ACHN (cell line): ENCODE measurements at places on chromosomes 12 and 14.

DNA sequence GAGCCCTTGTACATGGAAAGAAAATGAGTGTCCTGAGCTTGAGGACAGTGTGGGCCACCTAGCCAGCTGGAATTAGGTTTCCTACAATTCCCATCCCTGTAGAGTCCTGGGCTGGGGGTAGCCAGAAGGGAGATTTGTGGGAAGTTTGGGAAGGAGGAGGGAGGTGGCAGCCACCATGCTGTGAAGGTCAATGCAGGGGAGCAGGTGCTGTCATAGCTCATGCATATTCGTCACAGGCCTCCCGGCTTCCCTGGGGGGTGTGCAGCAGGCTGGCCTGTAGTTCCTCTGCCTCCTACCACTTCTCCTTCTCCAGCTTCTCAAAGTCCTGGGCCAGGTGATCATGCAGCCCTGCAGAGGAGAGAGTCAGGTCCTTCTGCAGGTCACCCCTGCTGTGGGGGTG, 121.3 kb downstream of the TBX3 start:
- no peak for DNase-seq

GRCh38 chr12:55874443-55874842, 31.7 kb upstream of the MMP19 start:
- no peak for DNase-seq

GRCh38 chr14:47917344-47917954, 242.0 kb upstream of the MDGA2 start:
- peak; percentile 54 for DNase-seq

GRCh38 chr14:55662752-55663151, 82.7 kb downstream of the KTN1 start:
- DNase-seq, result no peak

DNA sequence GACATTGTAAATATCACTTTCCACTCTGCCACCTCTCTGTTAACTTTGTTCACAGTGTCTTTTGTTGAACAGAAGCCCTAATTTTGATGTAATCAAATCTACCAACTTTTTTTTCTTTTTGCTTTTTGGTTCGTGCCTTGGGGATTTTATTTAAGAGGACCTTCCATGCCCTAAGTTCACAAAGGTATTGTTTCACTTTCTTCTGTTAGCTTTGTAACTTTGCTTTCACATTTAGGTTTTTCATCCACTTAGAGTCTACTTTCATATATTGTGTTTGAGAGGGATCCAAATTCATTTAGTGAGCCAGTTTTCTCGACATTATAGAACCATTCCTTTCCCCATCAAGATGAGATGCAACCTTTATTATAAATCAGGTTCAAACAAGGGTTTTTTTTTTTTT, 275.7 kb upstream of the CRY1 start:
- no peak for DNase-seq

- no peak for DNase-seq
Measured at GRCh38 chr12:2384533-2385351, 332.0 kb downstream of the CACNA1C start.

DNA sequence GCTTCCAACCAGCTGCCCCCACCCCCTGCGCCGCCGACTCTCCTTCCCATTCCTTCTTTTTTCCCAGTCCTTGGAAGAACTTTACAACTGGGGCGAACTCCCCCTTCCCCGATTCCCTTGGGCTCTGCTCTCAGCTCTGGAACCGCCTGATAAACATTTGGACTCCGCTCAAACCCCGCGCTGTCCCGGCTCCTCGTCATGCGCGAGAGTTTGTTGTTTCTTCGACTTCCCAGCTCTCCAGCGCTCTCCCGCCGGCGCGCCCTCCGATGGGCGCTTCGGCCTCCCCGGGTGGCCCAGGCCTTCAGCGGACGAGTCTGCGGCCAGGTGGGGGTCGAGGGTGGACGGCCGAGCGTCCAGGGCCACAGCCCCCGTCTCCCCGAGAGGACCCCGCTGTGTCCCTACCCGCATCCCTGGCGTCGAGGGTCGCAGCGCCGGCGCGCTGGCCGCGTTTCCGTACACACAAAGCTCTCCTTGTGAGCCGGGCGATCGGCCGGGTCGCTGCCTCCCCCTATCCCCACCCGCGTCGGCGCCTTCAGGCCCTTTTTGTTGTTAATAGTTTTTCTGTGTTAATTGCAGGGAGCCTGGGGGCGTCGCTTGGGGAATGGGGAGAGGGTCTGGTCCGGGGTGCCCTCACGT, 847 bp downstream of the MMP14 start:
- peak; percentile 67 for DNase-seq

- no peak for DNase-seq
Measured at GRCh38 chr14:60632777-60633176, 16.5 kb downstream of the SIX1 start.

- no peak for DNase-seq
Measured at GRCh38 chr12:25723336-25723735, 170.3 kb upstream of the LMNTD1 start.

- peak; percentile 43 for DNase-seq
Measured at GRCh38 chr12:122867691-122868461, 28.0 kb downstream of the VPS37B start.

DNA sequence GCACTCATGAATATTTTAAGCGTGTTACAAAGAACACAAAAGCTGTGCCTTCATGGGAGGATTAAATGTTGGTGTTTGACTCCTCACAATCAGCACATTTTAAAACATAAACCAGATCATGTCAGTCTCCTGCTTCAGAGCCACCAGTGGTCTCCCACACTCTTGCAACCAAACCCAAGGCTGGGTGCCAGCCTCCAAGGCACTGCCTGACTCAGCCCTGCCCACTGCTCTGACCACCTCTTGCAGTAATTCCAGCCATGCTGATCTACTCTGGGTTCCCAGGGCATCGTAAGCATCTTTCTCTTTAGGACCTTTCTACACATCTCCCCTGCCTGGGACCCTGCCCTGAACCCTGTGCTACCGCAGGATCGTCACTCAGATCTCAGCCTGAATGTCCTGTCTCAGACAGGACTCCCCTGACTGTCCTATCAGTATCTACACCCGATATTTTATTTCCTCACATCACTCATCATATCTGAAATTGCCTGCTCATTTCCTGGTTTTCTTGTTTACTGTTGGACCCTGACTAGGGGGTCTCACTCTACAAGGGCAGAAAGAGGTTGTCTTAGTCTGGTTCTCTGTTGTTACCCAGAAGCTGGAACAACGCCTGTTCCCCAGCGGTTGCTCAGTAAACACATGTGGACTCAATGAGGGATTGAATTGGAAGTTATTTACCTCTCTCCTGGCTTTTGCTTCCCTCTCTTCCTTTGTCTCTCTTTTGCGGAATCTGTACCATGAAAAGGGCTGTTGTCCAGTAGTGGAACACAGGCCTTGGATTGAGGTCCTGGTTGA, 449.8 kb downstream of the RAD51B start:
- DNase-seq, result no peak

- DNase-seq, result no peak
Measured at GRCh38 chr12:61629702-61630101, 630.5 kb upstream of the USP15 start.

GRCh38 chr12:61282790-61283575, 977.2 kb upstream of the USP15 start:
- no peak for DNase-seq

DNA sequence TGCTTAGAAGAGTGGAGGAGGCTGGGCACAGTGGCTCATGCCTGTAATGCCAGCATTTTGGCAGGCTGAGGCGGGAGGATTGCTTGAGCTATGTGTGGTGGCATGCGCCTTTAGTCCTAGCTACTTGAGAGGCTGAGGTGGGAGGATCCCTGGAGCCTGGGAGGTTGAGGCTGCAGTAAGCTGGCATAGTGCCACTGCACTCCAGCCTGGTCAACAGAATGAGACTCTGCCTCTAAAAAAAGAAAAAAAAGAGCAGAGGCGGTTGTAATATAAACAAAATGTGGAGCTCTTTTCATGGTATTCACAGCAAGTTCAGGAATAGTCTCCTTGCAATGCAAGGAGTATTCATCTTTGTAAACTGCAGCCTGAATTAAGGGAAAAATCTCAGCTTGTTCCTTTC, 27.2 kb downstream of the ARID2 start:
- DNase-seq, result no peak

DNA sequence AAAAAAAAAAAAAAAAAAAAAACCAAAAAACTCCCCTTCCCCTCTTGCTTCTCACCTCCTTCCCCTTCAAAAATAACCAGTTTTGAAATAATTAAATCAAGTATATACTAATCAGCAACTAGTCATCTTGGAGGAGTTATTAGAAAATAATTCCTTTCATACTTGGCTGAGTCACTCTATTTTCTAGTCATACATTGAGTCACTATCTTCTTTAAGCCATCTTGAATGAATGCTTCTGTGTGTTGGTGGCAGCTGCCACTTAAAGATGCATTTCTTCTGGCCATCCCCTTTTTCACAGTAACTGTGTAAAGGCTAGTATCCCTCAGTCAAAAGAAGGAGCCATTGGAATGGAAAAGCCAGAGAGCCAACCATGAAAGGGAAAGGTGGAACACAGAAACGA, 84.2 kb upstream of the TMEM263 start:
- no peak for DNase-seq

DNA sequence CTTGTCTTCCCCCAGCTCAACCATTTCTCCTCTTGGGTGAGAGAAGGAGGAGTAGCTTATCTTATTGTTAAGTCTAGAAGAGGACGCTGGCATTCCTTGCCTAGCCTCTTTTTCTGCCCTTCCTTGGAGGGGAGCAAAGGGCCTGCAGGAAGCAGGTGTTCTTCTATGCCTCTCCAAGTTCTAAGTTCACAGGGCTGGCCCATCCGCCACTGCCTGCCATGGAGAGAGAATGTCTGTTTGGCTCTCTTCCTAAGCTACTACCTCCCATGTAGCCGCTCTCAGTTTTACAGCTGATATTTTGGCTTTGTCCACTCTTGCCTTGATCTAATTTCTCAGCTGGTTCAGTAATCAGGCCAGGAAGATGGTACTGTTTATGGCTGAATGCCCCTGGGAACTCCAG, 201.2 kb downstream of the NTF3 start:
- DNase-seq, result no peak

DNA sequence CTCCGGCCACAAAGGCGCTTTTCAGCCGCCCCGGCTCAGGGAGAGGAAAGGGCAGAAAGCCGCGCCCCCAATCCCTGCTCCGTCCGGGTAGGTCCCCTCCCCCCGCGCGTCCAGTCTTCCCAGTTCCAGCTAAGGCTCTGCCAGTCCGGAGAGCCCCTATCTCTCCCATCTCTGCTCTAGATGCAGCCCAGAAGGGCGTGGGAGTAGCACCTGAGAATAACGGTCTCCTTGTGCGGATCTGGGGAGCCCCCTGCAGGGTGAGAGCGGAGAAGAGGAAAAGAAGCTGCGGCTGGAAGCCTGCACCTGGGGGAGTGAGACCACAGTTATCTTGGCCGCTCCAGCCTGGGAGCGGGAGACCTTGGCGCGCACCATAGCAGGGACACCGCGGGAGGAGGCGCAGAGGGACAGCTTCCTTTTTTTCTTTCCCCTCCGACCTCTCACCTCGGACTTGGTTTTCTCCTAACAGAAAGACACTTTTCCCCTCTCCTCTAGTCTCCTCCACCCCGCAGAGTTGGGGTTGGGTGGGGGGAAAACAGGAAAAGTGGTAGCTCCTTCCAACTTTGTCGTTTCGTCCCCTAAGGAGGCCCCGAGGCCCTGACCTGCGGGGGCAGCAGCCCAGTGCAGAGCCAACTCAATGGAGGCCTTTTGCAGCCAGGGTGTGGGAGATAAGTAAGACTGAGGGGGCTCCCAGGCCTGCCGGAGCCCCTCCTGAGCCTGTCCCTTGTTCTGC, 2.4 kb downstream of the DHH start:
- peak; percentile 68 for DNase-seq

- DNase-seq, result no peak
Measured at GRCh38 chr12:31406345-31406744, 80.4 kb upstream of the SINHCAF start.

- no peak for DNase-seq
Measured at GRCh38 chr12:92162079-92162478, 16.4 kb upstream of the BTG1 start.

GRCh38 chr12:20560935-20561334, 134.2 kb upstream of the SLCO1C1 start:
- DNase-seq, result no peak

GRCh38 chr14:90116444-90116843, 54.6 kb downstream of the KCNK13 start:
- DNase-seq, result no peak

- no peak for DNase-seq
Measured at GRCh38 chr12:104282109-104282508, 21.4 kb upstream of the EID3 start.

DNA sequence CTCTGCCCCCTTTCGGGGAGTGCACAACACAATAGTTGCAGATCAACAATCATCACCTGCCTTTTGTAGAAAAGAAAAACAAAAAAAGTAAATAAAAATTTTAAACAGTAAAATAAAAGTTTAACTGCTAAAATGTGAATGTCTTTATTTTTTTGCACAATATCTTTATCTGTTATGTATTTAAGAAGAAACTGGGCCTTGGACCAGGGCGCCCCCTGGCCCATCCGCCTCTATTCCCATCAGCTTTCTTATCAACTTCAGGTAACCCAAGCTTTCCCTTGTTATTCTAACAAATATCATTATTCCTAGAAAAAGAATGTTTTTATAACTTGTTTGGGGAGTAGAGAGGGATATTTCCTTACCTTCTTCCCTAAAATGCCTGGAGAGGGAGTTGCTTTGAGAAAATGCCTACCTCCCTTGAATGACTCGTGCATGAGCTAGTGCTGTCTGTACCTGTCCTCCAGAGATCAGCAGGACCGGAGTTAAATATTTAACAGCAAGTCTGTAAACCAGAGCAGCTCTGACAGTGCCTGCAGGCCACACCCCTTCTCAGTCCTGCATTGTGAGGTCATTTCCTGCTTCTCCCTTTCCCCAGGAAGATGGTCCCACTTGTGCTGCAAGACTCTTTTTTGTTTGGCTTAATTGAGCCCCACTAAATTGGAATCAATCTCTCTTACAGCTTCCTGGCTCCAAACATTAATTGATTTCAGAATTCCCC, 192.8 kb upstream of the RGS6 start:
- peak; percentile 67 for DNase-seq

- peak; percentile 90 for DNase-seq
Measured at GRCh38 chr14:89425931-89426330, 8.9 kb upstream of the FOXN3 start.

DNA sequence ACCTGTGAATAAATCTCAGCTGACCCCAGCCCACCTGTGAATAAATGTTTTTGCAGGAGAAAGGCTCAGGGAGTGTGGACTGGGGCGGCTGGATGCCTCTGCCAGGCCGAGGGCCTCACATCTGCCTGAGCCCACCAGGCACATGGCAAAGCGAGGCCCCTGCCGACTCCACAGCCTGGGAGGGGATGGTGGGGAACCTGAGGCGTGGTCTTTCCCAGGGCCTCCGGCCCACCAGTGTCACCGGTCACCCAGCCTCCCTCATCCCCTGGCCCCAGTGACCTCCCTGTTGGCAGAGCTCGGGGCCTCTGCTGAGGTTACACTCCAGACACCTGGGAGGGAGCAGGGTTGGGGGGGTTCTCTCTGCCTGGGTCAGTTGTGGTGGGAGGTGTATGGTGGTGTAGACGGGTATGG, 8.2 kb downstream of the NOC4L start:
- no peak for DNase-seq

DNA sequence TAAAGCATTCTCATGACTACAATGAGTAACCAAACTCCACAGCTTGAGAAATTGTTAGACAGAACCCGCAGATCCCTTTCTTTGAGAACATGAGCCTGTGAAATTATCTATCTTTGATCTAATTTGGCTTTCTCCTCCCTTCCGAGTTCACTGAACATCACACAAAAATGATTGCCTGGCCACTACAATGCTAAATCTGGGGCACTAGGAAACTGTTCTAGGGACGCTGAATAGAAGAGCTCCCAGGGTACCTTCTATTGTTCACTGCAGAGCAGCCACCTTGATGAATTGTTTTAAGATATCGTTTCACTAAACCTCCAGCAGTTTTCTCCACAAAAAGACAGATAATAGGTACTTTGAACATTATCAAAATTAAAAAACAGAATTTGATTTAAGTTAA, 47.5 kb downstream of the SINHCAF start:
- no peak for DNase-seq

- DNase-seq, result peak; percentile 39
Measured at GRCh38 chr12:121579190-121579791, 1.5 kb downstream of the KDM2B start.
